CD4-positive, alpha-beta T cell treated with Interleukin-1 beta for 1 hour (primary cell): ENCODE measurements at places on chromosomes 11 and 22.

- DNase-seq, result no peak
Observed at GRCh38 chr11:394034-394857, at the start of gene PKP3. Gene PKP3, plus strand, starts transcription at chr11:394209. Its CDS starts 84 bp downstream, at chr11:394293.

- DNase-seq, result no peak
Observed at GRCh38 chr11:40421208-40421981, 1038.1 kb downstream of the LRRC4C start.

- no peak for DNase-seq
Observed at GRCh38 chr11:108122166-108122628, 830 bp downstream of the ACAT1 start.

- no peak for DNase-seq
Observed at GRCh38 chr11:66339162-66339675, 3.0 kb upstream of the RIN1 start.

DNA sequence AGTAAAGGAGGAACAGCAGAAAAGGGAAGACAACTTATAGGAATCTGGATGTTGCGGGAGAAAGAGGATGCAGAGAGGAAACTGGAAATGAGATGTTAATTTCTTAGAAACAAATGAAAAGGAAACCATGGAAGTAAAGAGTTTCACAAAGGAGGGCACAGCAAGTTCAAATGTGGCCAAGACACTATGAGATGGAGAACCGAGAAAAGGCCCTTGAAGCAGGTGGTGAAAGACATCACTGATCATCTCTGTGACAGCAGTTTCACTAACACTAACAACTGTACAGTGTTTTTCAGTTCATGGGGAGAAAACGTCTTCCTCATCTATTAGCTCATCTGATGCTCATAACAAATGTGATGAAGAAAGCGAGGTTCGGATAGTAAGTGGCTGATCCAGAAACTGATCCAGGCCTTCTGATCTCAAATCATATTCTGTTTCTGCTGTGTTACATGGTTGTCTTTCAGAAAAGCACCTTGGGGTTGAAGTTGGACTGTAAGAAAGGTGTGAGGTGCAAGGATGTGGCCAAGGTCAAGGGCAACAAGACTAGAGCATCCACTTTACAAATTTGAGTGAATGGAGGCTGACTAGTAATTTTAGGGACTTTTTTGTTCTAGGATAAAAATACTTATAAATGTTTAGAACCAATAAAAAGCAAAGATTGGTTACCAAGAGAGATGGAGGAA lies 492.1 kb upstream of the CADM1 start:
- no peak for DNase-seq

DNA sequence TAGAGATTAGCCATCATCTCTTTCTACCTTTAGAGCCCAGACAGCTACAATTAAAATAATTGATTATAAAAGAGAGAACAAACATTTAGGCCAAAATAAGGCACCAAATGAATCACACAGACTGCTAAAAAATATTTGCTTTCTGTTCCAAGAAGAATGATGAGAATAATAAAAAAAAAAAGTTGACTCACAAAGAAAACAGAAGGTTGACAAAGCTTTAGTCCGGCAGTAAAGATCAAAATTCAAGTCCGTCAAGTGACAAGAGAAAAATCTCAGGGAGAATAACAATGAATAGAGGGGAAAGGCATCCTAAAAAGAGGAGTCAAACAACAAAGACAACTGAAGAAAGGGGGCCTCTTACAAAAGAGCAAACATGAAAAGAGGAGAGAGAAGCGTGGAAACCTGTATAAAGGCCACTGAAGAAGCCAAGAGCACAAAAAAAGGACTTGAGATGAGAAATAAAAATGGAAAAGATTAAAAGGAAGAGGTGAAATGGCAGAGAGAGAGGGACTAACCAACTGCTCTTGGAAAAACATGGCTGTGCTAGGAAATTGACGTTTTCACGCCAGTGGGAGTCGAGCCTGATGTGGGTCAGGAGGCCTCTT lies 910.2 kb downstream of the OPCML start:
- no peak for DNase-seq

- DNase-seq, result no peak
Observed at GRCh38 chr11:134584706-134585445, 172.8 kb upstream of the B3GAT1 start.

DNA sequence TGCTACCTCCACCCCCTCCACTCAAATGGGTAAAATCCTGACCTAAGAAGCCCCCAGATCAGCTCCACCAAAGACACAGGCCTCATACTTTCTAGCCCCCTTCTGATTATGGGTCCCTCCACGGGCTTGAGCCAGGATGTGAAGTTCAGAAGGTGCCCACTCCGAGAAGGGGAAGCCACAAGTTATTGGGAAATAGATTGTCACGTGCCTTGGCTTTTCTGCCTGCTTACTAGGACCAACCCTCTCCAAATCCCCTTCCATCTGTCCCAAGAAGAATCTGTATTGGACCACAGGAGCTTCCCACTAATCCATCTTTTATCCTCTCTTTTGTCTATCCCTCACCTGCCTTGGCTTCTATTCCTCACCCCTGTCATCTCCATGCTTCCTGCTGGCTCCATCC lies 3.0 kb upstream of the NRGN start:
- DNase-seq, result no peak

- no peak for DNase-seq
Observed at GRCh38 chr11:102798012-102798746, at the start of gene MMP1. Gene MMP1, minus strand, starts transcription at chr11:102798160. Its CDS starts 68 bp downstream, at chr11:102798092.

- DNase-seq, result no peak
Observed at GRCh38 chr11:126308271-126308671, 4.4 kb downstream of the DCPS start.

- no peak for DNase-seq
Observed at GRCh38 chr11:66841861-66842260, 1.4 kb upstream of the RCE1 start.

DNA sequence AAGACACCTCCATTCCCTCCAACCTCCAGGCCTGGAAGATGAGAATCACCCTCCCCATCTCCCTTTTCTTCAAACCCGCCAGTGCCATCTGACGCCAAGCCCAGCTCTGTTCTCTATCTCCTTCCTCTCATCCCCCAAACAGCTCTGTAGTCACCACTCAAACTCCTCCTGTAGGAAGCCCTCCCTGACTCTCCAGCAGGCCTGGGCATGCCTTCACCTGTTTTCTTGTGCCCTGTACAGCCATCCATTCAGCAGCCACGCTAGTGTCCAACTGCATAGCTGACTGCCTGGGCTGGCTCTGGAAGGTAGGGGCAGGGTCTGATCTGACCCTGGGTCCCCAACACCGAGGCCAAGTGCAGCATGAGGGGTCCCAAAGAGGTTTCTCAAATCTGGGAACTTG lies 25.0 kb downstream of the GDPD5 start:
- DNase-seq, result no peak

GRCh38 chr11:18936002-18936673 lies 3.1 kb downstream of the MRGPRX1 start:
- DNase-seq, result no peak

DNA sequence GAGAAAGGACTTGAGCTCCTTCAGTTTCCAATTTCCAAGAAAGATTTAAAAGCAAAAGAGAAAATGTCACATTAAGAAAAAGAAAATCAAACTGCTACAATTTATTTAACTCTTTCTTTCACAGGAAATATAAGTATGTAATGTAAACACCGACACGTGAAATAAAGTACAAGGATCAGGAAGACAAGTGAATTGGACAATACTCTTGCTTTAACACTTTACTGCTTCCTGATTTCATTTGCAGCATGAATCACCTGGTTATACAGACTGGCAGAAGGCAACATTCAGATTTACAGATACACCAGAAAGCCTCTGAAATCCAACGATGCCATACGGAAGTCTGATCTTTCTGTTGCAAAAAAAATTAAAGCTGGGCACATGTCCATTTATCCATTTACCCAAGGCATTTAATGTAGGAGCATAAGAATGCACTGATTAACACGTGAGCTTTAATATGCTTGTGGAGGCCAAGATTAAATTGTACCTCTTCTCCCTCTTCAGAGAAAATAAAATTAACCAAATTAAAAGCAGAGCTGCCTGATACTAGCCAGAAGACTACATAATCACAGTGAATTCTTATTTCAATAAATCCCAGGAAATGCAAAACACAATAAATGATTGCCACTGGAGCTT lies 16.0 kb upstream of the PPP2R1B start:
- DNase-seq, result no peak

DNA sequence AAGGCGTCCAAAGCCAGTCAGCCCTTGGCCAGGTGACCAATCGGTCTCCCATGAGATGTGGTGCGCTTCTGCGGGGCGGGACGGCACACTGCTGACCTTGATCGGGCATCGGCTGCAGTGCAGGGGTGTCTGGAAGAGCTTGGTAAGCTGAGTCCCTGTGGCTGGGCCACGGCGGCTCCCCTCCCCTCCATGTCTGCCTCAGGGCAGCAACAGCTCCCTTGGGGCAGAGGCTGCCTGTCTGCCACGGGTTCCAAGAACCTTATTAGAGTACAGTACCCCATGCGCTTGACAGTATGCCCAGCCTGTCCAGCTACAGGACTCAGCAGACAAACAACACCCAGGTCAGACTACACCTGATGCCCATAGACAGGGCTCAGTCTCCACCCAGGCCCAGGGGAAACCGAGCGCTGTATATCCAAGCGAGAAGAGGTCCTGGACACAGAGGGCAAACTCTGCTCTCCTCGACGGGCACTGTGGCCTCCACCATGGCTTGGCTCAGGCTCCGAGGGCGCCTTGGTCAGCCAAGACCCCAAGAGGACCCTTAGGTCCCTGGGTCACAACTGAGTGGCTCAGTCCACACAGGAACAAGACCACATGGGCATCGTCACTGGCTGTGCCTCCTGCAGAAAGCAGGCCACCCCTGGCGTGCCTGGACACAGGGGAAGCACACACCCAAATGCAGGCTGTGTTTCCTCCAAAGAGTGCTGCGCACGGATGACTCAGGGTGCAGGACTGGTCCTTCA lies 18.9 kb downstream of the TSPAN32 start:
- no peak for DNase-seq

DNA sequence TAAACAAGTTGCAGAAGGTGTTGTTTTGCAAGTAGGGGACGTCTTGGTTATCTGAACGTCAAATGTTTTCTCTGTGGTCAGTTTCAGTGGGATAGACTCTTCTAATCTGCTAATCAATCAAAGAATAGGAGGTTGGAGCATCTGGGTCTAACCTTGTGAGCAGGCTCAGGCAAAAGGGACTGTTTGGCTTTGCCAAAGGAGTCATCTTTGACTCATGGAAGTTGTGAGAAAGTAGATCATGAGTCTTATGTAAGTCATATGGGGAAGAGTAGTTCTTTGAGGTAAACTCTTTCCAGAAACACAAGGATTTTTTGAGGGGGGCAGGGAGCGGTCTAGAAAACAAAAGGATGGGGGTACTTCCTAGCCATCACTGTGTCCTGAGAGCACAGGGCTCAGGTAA lies 27.1 kb upstream of the TOP3B start:
- DNase-seq, result no peak

DNA sequence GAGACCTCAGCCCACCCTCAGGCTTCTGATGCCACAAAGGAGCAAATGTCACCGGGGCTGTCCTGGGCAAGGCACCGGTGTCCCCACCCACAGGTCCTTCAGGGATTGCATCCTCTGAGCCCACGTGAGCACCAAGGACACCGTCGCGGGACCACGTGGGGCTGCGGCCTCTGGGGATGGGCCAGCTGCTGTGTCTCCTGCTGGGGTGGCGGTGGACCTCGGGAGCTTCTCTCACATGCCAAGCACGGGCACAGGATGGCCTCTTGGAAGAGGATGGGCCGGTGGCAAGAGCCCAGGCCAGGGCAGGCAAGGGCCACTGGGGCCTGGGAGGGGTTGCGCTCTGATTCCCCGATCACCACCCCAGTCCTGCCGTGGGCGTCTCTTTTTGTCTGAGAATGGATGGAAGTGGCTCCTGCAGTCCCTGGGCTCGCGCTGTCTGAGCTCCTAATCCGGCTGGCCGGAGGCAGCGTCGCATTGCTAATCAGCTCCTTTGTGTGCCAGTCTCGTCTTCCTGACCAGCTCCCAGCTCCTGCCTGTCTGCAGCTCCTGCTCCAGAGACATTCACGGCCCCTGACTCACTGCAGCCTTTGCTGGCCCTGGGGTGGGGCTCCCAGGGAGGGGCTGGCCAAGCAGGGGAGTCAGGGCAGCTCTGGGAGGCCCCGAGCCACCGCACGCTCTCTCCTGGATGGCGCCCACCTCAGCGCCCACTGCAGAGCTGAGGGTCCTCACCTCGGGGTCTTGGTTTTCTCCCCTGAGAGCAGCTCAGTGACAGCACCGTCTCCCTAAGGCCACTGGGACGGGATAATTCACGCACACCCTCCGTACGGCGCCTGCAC lies 146.7 kb downstream of the CTTN start:
- no peak for DNase-seq

- no peak for DNase-seq
Observed at GRCh38 chr11:133697161-133697560, 148.2 kb downstream of the SPATA19 start.

DNA sequence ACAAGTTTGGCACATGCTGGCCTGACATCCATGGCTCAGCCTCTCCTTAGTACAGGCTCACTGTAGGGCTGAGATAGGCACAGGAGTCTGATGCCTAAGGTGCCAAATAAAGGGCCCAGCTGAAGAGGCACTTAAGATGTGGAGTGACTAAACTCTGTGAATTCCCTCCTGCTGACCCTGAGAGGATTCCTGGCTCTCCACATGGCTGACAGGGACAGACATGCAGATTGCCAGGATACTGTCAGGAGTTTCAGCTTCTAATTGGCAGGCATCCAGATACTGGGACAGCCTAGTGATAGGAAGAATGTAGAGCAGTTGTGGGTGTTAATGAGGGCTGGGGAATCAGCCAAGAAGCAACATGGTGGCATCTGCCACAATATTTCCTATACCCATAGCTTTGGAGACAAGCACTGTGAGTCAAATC lies 558.7 kb downstream of the INSC start:
- DNase-seq, result no peak

- no peak for DNase-seq
Observed at GRCh38 chr11:101321222-101321621, 191.6 kb upstream of the PGR start.

DNA sequence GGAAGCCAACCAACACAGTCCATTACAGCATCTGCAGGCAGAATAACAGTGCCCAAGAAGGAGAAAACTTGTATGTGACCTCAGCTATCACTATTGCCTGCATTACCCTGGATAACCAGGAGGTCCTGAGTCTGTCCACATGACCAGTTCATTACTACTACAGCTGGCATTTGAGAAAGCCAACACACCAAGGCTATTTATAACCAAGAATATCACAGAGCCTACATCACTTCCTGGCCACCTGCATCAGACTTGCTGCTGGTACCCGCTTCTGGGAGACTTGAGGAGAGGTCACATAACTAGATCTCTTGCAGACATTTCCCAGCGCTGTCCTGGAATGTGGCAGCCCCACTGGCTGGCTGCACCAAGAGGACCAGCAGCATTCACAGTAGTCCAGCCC lies 11.1 kb upstream of the OR56B4 start:
- DNase-seq, result no peak

DNA sequence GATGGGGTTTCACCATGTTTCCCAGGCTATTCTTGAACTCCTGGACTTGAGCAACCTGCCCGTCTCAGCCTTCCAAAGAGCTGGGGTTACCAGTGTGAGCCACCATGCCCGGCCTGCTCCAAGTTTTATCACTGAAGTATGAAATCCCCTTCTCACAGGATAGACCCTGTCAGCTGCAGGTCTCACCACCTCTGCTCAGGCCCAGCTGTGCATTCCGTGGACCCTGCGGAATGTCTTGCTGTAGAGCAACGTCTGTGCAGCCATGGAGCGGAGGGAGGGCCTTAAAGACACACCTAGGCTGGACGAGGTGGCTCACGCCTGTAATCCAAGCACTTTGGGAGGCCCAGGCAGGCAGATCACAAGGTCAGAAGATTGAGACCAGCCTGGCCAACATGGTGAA lies 625.4 kb downstream of the BRD1 start:
- DNase-seq, result no peak
